Hepatic stellate cell (primary cell): ENCODE measurements at places on chromosomes 12 and 14.

DNA sequence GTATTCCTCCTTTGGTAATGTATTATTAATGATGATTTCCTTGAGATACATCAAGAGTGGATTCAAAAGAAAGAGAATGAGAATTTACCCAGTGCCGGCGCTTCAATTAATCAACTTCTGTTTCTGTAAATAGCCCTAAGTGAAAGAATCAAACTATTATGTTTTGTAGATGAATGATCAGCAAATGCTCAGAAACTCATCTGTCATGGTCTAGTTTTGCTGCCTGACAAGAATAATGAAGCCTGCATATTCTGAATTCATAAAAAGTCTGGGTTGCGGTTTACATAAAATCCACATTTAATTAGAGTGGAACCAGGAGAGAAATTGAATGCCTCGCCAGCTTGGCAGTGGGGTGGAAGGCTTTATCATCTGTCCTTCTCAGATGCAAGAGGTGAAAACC, 325.3 kb downstream of the GALC start:
- DNase-seq: no peak

GRCh38 chr14:103127861-103128598, 4.8 kb downstream of the TNFAIP2 start:
- no peak for DNase-seq

GRCh38 chr12:120936197-120936596, 32.0 kb upstream of the SPPL3 start:
- no peak for DNase-seq

- DNase-seq: no peak
These were observed 7.2 kb downstream of the EEA1 start for GRCh38 chr12:92921877-92922276.

DNA sequence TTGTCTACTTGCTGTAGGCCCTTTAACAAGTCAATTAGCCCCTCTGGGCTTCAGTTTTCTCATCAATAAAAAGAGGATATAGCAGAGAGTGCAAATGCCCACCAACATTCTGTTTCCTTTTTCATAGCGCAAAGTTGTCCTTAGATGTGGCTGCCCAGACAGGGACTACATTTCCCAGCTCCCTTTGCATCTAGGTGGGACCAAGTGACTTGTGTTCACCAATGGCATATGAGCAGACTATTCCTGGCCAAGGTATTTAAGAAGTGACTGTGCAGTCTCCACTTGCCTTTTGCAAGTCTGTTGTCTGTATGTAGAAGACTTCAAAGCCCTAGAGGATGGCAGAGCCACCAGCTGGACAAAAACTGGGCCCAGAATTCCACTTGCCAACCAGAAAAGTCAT, 59.7 kb downstream of the DAO start:
- DNase-seq: no peak

- DNase-seq: no peak
These were observed 82.3 kb downstream of the SSPN start for GRCh38 chr12:26277506-26278246.

GRCh38 chr12:95918194-95918993, 24.0 kb downstream of the CCDC38 start:
- DNase-seq: peak; percentile 37

DNA sequence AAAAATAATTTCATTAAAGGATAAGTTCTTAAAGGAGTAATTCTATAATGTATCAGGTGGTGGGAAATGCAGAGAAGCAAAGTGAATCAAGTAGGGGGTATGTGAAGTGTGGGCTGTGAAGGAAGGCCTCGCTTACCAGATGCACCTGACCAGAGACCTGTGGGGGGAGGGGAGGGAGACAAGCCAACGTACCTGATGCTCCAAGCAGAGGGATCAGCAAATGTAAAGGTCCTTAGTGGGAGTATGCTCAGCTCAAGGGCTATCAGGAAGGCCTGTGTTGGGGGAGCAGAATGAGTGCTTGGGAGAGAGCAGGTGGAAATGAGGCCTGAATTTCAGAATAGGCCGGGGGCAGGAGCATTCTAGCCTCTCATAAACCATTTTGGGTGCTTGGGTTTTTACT, 57.1 kb downstream of the ANO4 start:
- DNase-seq: no peak

DNA sequence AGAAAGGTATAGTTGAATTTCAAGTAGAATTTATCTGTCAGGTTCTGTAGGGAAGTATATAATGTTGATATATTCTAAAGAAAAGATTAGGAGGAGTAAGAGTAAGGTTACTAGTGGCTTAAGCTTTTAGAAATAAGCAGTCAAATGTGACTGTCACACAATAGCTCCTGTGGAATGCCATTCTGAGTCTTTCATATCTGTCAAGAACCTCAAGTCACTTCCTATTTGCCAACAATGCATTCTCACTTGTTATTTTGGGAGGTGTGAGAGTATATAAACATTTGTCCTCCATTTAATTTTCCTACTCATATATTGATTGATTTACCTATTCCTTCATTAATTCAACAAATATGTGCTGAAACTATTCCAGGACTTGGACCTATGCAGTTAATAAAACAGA, 11.7 kb downstream of the CLEC9A start:
- no peak for DNase-seq

- no peak for DNase-seq
These were observed 18.8 kb downstream of the SYNDIG1L start for GRCh38 chr14:74407021-74407800.

DNA sequence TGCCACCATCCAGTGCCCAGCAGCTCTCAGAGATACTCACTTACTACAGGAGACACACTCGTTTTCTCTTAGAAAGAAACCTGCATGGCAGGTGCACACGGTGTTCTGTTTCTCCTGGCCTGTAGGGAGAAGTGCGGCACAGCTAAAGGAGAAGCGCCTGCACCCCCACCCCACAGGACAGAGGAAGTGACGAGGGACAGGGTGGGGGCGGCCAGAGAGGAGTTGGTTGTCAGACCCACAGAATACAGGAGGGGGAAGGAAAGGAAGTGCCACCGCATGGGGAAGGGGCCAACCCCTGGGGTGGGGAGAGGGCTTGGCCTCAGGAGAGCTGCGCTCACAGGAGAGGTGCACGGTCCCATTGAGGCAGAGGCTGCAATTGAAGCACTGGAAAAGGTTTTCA, 8.8 kb downstream of the TNFRSF1A start:
- DNase-seq: no peak

DNA sequence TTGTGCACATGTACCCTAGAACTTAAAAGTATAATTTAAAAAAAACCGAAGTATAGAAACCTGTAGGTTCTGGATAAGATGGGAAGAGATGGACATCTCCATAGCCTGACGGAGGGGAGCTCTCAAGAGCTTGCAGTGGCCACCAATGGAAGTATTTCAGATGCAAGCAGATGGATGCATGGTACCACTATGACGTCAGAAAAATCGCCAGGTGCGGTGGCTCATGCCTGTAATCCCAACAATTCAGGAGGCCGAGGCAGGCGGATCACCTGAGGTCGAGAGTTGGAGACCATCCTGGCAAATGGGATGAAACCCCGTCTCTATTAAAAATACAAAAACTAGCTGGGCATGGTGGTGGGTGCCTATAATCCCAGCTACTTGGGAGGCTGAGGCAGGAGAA, 3.4 kb downstream of the TEX22 start:
- DNase-seq: no peak

DNA sequence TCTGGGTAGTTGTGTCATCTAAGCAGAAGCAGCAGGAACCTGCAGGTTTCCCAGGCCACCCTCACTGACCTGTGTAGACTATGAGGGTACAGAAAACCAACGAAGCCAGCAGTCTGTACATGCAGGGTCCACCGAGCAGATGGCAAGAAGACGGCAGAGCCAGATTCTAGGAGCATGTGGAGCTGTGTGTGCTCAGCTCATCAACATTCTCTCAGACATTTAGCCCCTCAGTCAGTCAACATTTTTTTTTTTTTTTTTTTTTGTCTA, 7.3 kb upstream of the ASIC1 start:
- no peak for DNase-seq

GRCh38 chr14:31864937-31865855, 211.9 kb upstream of the ARHGAP5 start:
- no peak for DNase-seq

DNA sequence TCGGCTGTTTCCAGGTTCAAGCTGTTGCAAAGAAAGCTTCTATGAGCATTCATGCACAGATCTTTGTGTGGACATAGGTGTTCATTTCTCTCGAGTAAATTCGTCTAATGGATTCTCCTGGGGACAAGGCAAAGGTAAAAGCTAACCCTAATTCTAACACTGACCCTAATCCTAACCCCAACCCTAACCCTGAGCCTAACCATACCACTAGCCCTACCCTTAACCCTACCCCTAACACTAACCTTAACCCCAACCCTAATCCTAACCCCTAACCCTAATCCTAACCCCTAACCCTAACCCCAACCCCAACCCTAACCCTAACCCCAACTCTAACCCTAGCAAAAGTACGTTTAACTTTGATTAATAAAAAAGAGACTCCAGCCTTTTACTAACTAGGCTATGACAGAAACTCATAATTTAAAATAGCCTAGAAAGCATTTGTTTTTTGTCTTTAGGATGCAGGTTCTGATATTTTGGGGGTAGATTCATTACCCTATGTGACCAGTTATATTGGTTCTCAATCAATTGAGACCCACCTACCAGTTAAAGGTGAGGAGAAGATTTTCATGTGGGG, 27.6 kb upstream of the RFLNA start:
- DNase-seq: no peak
